ENCODE measurements at places on chromosomes 3 and 15.

GRCh38 chr15:64274341-64274950, 81.5 kb downstream of the CSNK1G1 start:
- DNase-seq = no peak

DNA sequence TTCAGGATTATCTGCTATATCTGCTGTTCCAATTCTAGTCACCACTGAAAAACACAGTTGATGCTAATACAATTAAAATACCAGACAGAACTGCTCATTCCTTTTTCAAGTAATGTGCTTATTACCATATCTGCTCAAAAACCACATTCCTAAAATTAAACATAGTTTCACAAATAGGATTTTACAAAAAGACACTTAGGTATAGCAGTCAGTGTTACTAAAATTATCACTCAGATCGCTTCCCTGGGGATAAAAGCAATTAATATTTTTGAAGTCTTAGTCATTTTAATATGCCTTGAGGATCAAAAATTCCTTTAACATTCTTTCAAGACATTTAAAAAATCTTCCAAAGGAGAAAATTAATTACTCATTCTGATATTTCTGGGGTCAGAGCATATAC, 71.5 kb downstream of the RAD18 start:
- DNase-seq = no peak

GRCh38 chr3:171977860-171978259, 61.5 kb upstream of the FNDC3B start:
- no peak for DNase-seq

DNA sequence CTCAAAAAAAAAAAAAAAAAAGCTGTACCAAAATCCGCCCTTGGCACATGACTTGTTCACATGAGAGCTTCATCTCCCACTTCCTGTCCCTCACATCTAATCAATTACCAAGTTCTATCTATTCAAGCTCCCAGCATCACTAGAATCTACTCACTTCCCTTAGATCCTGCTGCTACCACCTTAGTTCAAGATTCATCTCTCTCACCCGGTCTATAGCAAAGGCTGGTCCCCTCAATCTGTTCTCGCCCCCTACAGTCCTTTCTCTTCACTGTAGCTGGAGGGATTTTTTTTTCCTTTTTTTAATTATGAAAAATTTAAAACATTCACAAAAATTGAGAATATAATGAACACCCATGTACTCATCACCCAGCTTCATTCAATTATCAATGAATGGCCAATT, 16.7 kb upstream of the GPR160 start:
- no peak for DNase-seq

- DNase-seq = no peak
Observed at GRCh38 chr3:187259171-187259570, 32.4 kb downstream of the MASP1 start.

GRCh38 chr3:138449490-138449889, 15.1 kb downstream of the ESYT3 start:
- DNase-seq = no peak

DNA sequence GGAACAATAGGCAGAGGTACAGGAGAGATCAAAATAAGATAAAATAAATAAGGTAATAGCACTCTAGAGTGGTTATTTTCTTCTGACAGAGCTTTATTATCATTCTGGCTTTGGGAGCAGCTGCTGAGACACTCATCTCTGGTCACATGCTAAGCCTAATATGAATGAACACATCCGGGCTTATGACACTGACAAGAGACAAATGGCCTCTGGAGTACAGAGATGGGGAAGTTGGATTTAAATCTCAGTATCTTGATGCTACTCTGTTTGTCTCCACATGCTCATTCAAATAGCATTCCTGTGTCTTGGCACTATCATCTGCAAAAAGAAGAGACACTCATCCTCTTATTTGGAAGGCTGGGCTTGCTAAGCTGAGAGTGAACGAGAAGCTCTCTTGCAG, 55.6 kb downstream of the TMEM45A start:
- DNase-seq = no peak

DNA sequence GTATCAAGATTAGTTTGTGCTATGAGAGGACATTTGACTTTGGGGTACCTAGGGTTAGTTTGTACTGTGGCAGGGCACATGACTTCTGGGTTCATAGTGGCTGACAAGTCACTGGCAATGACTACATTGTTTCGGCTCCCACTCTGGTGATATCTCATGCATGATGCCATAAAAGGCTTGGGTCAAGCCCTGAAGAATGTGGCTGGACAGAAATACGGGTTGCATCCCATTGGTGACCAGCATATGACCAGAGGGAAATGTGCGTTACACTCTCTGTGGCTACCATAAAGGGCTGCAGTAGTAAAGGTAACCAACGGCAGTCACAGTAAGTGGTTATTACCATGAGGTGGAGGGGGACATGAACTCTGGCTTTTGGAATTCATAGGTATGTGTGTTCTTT, 18.4 kb downstream of the THOC7 start:
- no peak for DNase-seq
